ENCODE measurements at places on chromosomes 2 and 18.
A peak's percentile ranks its signal among the peaks of the same experiment; 100 is the strongest.

GRCh38 chr2:118983133-118983532, 41.1 kb downstream of the MARCO start:
- DNase-seq, result no peak

DNA sequence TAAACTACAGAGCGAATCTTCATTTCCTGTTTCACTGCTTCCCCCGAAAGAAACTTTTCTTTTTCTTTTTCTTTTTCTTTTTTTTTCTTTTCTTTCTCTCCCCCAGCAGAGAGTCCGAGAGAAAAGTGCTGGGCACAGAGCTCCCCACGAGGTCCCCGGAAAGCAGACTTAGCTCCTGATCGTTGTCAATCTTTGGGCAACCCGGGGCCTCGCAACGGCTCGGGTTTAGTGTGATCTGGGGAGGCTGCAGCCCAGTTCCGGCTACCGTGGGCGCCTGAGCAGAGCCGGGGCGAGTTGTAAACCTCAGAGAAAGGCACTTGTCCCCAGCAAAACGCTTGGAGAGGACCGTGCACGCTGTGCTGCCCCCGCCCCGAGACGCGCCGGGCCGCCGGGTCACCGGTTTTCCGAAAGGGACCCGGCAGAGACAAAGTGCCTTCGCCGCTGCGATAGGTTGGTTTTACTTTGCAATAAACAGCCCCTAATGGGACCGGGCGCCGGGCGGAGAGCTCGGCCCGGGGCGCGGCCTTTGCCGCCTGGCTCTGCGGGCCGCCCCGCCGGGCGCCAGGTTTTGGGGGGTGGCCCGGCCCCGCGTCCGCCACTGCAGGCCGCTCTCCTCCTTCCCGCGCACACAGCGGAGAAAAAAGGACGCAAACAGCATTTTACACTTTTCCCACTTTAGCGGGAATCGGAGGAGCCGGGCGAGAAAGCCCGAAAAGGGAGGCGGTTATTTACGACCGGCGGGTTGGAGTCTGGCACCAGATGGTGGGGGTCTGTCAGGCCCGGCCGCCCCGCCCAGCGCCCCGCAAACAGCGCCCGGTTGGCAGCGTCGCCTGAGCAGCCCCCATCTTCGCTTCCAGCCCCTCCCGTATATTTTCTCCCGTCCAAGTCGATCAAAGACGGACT, 136.0 kb downstream of the INSIG2 start:
- DNase-seq, result peak; percentile 12

- no peak for DNase-seq
These were observed 484 bp upstream of the DARS1 start for GRCh38 chr2:135985826-135986393.

GRCh38 chr2:7288484-7288883, 371.3 kb downstream of the RNF144A start:
- DNase-seq, result no peak

- no peak for DNase-seq
These were observed 61.4 kb upstream of the COPS8 start for GRCh38 chr2:237024255-237024654.

GRCh38 chr2:237141571-237142051, 55.9 kb downstream of the COPS8 start:
- DNase-seq, result no peak

GRCh38 chr18:52499644-52500043, 159.6 kb downstream of the DCC start:
- no peak for DNase-seq

DNA sequence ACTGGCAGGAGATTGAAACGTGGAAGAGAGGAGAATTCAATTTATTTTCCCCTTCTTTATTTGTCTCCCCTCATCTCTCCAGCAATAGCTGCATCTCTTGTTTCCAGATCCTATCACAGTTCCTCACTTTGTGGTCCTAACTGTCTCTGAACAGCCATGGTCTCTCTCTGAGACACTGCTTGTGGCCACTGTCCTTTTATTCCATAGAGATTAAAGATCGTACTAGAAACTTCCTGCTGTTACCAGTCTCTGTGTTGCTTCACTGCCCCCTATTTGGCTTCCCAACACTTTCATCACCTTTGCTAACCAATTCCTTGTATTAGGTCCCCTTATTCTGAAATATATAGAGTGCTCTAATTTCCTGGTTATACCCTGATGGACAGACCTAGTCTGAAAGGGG, 48.9 kb upstream of the CAVIN2 start:
- DNase-seq, result no peak

DNA sequence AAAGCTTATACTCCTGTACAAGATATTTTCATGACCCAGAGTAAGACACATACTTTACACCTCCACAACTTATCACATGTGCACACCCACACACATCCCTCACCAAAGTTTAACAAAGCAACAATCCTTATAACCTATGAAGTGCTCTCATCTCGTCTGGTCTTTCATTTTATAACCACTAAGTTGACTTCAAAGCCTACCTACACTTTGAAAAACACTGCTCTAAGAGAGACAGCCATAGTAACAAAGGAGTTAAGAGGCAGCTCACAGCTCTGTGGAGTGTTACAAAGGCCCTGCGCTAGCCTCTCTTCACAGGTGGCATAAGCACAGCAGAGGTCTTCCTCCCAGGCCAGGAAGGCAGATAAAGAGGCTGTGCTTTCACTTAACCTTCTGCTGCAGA, 69.7 kb upstream of the TMEM200C start:
- no peak for DNase-seq

DNA sequence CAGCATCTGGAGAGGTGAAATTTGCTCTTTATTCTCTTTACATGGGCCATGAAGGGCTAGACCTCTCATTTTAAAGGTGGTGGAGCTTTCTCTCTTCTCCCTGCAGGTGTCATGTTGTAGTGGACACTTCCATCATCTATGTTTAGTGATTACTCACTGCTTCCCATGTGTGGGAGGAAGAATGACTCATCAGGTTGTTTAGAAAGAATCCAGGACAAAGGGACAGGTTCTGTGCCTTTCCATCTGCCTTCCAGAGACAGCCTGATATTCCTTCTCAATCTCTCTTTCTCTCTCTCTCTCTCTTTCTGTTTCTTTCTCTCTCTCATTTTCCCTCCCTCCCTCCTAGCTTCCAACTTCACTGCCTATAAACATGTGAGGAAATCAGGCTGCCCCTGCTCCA, 38.7 kb downstream of the SCG2 start:
- DNase-seq, result no peak

GRCh38 chr2:152826581-152827279, 108.3 kb downstream of the ARL6IP6 start:
- DNase-seq, result no peak
